EL (cell line): ENCODE measurements at places on chromosomes 4 and X.

GRCh38 chr4:24888475-24889344 is 24.1 kb downstream of the CCDC149 start:
- no peak for DNase-seq

- DNase-seq, result no peak
Measured at GRCh38 chrX:153590961-153591956, 7.7 kb downstream of the CCNQ start.

DNA sequence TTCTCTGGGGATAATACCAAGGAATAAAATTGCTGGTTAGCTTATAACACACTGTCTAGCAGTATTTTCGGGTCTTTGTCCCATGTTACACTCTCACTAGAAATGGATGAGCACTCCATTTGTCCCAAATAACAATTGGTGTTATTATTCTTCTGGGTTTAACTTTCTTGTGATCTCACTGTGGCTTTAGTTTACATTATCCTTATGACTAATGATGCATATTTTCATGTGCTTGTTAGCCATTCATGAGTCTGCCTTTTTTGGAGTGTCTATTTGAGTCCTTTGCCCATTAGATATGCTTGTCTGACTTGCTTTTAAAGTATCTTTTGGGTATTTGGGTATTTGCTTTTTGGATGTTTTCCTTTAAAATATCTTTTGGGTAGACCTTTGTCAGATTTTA is 372.9 kb upstream of the TENM3 start:
- DNase-seq, result peak; percentile 41

DNA sequence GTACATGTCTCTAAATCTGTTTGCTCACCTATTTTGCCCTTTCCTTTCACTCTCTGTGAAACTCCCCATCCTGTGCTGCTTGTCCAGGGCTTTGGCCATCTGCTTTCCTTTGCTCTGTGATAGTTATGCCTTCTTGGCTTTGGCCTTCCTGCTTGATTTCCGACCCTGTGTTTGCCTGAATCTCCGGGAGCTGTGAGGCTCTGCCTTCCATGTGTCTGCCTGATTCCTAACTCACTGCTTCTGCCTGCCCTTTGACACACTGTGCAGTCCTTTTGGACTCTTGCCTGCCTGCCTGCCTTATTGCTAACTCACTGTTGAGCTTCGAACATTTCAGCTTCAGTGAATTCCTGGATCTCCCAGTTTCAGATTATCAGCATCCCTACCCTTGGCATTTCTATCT is 143.1 kb downstream of the C4orf33 start:
- DNase-seq, result peak; percentile 13

GRCh38 chr4:151409470-151410313 is 716 bp downstream of the FHIP1A start:
- no peak for DNase-seq

GRCh38 chrX:129933700-129934099 is 27.7 kb downstream of the UTP14A start:
- no peak for DNase-seq

GRCh38 chr4:147723326-147723725 is 8.6 kb upstream of the ARHGAP10 start:
- DNase-seq, result no peak

GRCh38 chrX:140507223-140507981 is 2.5 kb upstream of the SOX3 start:
- DNase-seq, result peak; percentile 19

GRCh38 chrX:49202022-49202421 is 2.0 kb upstream of the SYP start:
- DNase-seq, result no peak
